SJCRH30 (cell line): ENCODE measurements at places on chromosomes 12 and 14.

DNA sequence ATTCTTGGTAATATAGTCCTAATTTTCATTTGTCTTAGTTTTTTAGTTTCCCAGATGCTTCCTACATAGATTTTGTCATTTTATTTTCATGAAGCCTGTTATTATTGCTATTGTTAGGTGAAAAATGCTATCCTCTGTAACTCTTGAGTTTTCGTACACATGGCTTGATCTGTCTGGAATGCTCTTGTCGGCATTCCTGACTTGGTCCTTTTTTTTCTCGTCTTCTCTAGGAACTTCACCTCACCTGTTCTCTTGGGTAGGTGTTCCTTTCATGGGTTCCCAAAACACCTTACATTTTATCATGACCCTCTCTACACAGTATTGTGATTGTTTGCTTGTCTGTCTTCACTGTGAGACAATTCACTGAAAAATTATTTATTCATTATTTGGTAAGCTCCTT lies 267.4 kb downstream of the TMTC2 start:
- DNase-seq: no peak

GRCh38 chr12:40854604-40855003 lies 162.4 kb downstream of the CNTN1 start:
- DNase-seq: no peak

DNA sequence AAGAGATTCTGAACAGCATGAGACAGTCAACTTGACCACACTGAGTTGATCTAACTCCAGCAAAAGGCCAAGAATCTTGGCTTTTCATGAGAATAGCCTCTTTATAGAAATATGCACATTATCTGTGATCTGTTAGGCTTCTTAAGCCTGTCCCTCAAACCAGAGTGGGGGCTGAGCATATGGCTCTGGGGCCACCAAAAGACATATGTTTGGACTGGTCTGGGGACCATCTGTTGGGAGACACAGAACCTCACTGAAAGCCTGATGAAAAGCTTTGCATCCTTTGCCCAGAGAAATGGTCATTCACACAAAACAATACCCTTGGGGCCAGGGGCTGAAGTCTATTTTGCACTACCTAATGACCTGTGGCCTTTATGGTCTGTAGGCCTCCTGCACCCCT lies 165.3 kb upstream of the PRMT8 start:
- no peak for DNase-seq

GRCh38 chr12:100753837-100754236 lies 40.7 kb upstream of the ANO4 start:
- peak; percentile 11 for DNase-seq

DNA sequence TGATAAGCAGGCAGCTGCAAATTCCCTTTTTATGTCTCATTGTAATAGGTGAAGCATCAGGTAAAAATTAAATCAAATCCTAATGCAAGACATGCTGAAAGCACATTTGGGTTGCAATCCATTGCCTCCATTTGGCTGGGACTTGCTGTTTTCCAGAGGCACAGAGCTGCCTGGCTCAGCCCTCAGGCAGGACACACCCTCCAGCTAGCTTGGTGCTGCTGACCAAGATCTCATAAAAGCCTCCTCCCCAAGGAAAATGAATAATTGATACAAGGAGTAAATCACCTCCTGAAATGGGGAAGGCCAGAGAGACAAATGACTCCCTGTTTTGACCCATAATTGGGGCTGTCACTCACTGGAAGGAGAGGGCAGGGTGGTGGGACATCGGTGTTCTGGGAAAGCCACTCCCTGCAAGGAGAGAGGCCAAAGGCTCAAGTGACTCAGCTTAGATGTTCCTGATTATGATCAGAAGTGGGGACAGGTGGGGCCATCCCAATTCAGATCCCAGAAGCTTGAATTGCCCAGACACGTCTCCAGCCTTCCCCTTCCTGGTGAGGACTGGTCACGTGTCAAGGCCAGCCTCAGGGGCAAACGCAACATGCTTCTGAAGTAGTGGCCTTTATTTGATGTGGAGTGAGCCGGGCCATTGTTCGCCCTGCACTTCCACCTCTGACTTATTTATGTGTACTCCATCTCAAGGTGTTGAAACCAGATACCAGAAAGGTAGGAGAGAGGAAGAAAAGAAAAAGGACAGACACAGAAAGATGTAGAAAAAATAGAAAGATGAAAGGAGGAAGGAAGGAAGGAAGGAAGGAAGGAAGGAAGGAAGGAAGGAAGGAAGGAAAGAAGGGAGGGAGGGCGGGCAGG lies 773.7 kb downstream of the BCL11B start:
- DNase-seq: no peak

DNA sequence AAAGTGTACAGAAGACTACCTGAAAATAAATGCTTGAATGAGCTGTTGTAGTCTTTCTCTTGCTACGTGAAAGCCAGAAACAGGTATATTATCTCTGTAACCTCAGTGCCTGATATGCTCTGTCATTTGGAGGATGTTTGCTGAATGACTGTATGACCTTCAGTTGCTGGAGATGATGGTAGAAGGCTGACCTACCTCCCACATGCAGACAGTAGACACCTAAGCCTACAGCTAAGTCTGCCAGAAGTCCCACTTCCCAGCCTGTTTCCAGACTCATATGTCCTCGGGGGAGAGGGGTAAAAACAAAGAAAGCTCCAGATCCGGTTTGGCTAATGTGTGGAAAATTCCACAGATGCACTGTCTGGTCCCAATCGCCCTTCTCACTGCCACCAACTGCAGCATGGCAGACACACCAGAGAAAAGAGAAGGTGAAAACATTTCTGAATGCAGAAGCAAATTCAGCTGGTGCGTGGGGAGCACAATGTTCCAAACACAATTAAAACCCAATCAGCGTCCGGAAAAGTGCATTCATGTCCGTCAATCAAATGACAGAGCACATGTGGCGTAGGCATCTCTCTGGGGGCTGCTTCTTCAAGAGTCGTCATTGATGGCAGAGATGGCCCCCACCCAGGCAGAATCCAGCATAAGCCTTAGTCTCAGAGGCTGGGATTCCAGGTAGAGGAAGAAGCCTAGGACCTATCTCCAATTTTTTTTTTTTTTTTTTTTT lies 76.3 kb upstream of the TBX3 start:
- DNase-seq: no peak

GRCh38 chr12:33439587-33440011 lies at the start of gene SYT10:
Gene SYT10, minus strand, starts transcription at chr12:33439819. Its CDS starts 297 bp downstream, at chr12:33439522.
- DNase-seq: no peak

- no peak for DNase-seq
These were observed 2.9 kb downstream of the CIPC start for GRCh38 chr14:77100961-77101360.

- DNase-seq: no peak
These were observed 43.2 kb upstream of the BCL11B start for GRCh38 chr14:99315197-99315596.

- DNase-seq: no peak
These were observed 581.2 kb downstream of the ALG10 start for GRCh38 chr12:34603382-34604035.

DNA sequence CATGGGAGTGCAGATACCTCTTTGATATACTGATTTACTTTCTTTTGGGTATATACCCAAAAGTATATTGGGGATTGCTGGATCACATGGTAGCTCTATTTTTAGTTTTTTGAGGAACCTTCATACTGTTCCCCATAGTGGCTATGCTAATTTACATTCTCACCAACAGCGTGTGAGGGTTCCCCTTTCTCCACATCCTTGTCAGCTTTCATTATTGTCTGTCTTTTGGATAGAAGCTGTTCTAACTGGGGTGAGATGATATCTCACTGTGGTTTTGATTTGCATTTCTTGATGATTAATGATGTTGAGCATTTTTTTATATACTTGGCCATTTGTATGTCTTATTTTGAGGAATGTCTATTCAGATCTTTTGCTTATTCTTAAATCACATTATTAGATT lies 44.1 kb upstream of the JDP2 start:
- DNase-seq: no peak

DNA sequence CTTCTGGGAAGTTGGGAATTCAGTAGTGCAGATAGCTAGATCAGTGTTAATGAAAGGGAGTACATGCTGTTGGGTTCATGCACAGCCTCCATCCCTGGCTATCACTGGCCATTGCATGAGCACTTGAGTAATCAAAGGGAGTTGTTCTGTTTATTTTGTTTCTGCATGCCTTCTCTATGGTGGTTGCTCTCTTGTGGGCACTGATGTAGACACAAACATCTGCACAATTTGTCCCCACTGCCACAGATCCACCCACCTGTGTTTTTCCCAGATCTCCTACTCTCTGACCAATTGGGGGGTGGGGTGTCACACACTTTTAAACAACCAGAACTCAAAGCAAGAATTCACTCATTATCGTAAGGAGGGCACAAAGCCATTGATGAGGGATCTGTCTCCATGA lies 89.7 kb upstream of the DHRS4 start:
- no peak for DNase-seq

GRCh38 chr14:71555654-71556559 lies 376.3 kb upstream of the RGS6 start:
- no peak for DNase-seq

DNA sequence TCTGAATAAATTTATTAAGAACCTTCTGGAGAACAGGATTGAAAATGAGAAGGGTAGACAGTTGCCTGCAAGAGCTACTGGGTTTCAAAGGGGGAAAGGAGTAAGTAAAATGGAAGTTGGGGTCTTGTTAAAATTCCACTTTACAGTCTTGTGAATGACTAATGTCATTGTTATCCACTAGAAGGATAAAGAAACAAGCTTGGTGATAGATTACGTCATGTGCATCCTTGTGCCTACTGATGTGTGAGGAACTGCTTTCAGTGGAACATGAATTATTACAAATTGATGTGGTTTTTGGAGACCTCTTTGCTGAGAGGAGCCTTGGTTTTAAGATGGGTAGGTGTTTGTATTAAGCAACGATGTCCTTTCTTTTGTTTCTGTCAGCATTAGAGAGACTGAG lies 272.5 kb upstream of the PRICKLE1 start:
- DNase-seq: no peak

DNA sequence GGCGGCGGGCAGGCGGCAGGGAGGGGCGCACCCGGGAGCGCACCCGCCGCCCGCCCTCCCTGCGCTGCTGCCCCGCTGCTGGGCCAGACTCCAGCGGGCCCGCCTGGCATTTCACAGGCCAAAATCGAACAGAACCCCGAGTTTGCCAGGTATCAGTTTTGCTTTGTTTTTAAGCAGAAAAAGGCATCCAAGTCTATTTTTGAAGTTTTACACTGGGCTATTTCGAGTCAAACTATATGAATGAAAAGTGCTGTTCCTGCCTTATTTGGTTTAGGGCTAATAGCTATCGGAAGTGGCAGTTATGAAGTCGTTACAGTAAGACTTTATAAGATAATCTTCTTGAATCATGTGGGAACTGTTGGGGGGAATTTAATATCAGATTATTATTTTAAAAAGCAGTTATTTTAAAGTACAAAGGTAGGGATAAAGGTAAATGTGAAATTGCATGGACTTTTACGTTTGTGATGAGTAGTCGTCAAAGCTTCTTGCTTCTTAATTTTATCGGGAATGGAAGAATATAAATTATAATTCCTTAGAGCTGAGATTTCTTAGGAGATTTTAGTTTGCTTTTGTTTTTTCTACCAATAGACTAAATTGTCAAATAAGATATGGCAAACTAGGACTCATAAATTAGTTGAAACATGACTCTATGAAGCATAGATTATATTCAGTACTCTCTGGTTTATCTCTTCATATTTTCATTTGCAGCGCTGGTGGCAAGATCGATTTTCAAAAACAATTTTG lies 1.1 kb downstream of the MSRB3 start:
- DNase-seq: no peak

- no peak for DNase-seq
These were observed at the start of gene AKT1 for GRCh38 chr14:104794993-104795780. Gene AKT1, minus strand, starts transcription at chr14:104795748. Its CDS starts 3,105 bp downstream, at chr14:104792643.

GRCh38 chr12:42790761-42791151 lies 201.2 kb upstream of the PRICKLE1 start:
- peak; percentile 63 for DNase-seq

DNA sequence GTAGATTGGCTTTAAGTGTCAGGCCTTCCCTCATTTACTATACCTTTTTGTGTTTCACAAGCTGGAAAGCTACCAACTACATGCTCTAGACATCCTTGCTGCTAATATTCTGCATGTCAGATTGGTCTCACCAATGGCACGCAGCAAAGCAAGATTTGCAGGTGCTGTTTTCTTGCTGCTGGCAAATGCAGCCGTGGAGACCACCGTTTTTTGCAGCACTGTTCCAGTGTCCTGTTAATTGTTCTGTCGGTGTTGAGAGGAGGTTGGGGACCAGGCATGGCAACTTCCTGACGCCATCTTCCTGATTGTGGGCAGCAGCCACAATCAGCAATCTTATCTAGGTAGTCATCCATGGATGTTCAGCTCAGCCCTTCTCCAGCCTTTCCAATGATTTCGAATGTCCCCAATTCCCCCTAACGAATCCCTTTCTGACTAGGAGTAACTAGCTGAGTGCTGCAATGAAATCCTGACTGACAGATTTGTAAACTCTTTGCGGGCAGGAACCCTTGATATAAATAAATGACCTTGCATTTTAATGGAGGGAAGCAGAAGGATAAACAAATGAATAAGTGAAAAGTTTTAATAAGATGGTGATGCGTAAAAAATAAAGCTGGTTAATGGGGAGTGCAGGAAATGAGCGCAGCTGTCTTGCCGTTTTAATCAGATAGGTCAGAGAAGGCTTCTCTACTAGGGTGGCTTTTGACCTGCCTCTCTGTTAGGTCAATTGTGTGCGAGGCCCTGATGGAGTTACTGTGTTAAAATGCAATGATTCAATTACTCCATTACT lies 574 bp upstream of the CRADD start:
- no peak for DNase-seq

DNA sequence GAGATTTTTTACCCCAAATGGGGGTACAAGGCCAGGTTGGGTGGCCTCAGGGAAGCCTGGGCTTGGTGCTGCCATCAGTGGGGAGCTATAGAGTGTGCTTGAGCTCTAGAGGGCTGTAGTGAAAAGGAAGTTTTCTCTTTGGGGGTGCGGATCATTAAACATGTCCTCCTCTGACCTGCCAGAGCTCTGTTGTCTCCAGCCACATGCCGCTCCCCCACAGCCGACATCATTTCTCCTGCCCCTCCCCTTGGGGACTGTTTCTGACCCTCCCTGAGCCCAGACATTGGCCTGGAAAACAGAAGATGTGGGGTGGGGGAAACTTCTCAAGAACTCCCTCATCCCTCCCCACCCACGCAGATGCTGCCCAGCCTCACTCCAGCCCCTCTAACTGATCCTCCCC lies 25.3 kb downstream of the DTX1 start:
- no peak for DNase-seq

DNA sequence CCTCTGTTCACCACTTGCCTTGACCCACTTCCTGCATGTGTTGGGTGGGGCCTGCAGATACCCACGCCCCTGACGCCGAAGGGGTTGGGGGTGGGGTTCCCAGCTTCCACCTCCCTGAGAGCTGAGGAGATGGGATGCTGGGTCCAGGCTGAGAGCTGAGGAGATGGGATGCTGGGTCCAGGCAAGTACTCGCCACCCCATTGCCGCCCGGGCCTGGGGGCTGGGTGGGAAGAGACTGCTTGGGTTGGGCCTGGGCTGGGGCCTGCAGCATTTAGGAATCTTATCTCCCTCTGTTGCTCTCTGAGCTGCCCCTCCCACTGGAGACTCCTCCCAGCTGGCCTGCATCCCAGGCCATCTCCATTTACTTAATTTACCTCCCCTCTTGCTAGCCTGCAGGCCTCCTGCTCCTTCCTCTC lies 17.4 kb downstream of the TEAD4 start:
- DNase-seq: no peak
